ENCODE measurements at places on chromosomes 1 and 21.
A peak's percentile ranks its signal among the peaks of the same experiment; 100 is the strongest.

DNA sequence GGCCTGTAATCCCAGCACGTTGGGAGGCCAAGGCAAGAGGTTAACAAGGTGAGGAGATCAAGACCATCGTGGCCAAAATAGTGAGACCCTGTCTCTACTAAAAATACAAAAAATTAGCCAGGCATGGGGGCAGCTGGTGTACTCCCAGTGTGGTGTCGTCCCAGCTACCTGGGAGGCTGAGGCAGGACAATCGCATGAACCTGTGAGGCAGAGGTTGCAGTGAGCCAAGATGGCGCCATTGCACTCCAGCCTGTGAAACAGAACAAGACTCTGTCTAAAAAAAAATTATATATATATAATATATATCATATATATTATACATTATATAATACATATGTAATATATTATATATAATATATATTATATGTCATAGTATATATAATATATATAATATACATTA, 249.2 kb upstream of the TPTE start:
- DNase-seq, result no peak

GRCh38 chr1:96992871-96993270, 271.3 kb downstream of the PTBP2 start:
- peak; percentile 19 for DNase-seq

DNA sequence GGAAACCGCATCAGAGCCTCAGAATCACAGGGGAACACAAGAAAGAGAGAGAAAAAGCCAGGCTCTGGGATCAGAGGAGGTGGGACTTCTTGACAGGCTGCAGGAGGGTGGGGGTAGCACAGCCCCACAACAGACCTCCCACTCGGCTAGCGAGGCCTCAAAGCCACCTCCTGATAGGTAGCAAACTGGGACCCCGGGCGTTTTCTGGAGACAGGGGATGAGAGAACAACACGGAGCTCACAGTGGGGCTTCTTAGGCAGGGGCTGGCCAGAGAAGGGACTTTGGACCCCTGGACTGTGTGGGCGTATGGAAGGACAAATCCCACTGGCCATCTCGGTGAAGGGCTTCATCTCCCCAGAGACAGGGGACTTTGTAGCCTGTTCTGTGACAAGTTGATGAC, 116.3 kb downstream of the AJAP1 start:
- no peak for DNase-seq

DNA sequence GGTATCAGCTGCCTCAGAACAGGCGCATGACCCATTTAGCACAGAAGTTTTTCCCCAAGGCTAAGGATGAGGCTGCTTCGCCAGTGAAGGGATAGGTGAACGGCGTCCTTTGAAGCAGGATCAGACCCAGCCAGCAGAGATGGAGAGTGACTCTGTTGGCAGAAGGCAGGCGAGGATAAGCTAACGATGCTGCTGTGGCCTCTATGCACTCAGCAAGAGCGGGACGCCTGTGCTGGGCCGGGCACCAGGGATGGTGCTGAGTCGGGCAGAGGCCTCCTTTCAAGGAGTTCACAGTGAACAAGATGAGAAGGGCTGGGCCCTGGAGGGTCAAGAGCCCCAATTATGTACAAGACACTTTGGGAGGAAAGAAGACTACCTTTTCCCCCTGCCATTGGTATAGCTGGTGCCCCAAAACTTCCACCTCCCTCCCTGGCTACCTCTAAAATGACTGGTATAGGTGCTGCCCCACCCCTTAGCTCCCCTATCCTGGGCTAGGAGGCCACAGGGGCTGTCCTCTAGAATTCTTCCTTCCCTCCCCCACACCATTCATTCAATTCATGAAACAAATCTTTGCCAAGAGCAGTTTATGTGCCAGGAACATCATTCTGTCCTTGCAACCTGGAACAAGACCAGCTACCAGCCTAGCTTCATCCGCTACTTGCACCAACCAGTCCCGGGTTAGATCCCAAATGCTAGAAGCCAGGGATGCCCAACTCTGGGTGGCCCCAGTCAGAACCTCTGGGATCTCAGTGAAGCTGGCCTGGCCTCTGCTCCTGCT, 7.5 kb downstream of the XKR8 start:
- no peak for DNase-seq

DNA sequence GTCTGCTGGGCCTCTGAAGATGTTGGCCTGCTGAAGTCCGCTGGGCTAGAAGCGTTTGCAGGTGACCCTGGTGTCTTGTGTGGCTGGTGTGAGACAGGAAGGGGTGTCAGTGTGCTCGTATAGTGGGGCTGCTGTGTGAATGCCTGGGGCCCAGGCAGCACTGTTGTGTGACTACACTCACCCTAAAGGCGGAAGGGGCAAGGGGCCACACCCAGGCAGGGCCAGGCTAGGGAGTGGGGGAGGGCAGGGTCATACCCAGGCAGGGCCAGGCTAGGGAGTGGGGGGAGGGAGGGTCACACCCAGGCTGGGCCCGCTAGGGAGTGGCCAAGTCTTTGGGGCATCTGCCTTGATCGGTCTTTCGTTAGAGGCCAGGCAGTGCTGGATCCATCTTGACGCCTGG, 25.0 kb downstream of the PDXK start:
- DNase-seq, result no peak

Measured in AG08396 (cell line).